ENCODE measurements at places on chromosomes 5 and 9.

DNA sequence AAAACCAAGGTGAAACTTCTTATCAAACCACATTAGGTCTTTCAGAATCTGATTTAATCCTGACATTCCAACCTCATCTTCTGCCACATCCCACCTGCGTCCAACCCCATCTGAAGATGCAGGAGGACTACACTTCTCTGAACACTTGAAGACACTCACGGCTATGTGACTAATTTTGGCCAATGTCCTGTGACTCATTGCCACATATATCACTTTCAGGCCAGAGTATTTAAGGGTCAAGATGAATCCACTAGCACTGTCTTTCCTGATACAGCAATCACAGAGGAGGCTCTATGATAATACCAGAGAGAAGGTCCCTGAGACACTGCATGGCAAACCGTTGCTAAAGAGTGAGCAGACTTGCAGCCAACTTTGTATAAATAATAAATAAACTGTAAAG, 323.4 kb downstream of the NR2F1-AS1 start:
- H3K4me1 ChIP-seq = no peaks in the 10 kb centered on the region
- no peak overlapping the region for H3K27ac ChIP-seq
- no peak for DNase-seq
- H3K4me3 ChIP-seq = no peak overlapping the region
- no peaks in the 10 kb centered on the region for H3K27me3 ChIP-seq

GRCh38 chr5:100186181-100186580, 349.0 kb upstream of the FAM174A start:
- no peaks in the 10 kb centered on the region for H3K4me1 ChIP-seq
- H3K36me3 ChIP-seq = no peaks in the 10 kb centered on the region
- no peak for DNase-seq
- H3K27ac ChIP-seq = no peak overlapping the region

DNA sequence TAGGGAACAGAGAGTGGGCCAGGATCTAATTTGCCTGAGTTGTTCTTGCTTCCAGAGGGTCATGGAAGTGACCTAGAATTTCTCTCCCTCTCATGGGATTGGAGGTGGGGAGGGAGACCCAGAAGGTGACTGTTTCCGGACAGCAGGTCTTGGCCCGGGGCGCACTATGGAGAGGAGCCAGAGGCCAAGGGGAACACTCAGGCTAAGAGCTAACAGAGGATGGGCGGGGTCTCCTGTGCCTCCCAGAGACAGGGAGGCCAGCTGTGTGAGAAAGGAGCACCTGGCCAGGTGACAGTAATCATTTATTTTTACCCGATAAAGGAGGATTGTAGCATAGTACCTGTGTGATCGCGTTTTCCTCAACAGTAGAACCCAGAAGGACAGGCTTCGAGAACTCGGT, 50.9 kb upstream of the ANKH start:
- no peak overlapping the region for H3K27ac ChIP-seq
- H3K36me3 ChIP-seq = no peaks in the 10 kb centered on the region
- no peaks in the 10 kb centered on the region for H3K4me1 ChIP-seq
- DNase-seq = no peak

DNA sequence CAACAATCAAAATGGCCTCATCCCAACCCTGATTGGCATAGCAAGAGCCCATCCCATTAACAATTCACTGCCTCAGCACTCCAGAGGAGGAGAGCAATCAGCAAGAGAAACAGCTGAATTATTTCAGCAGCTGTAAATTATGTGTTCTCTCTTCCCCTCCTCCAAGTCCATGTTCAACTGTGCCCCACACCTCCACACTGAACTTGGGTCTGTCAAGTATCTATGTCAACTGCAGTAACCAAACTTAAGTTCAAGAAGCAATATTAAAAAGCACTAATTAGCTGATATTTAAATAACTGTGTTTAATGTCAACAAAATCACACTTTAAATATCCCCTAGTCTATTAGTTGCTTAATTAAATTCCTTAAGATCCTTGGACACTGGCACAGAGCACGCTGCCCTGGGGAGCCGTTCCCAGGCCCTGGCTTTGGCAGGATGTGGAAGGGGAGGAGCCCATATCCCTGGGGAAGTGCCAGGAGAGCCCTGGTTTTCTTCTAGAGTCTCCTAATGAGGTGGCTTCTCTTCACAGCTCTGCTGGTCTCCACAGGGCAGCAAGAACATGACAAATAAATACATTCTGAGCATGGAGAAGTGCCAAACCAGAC, 50.6 kb downstream of the SIL1 start:
- no peak overlapping the region for H3K4me3 ChIP-seq
- H3K27ac ChIP-seq = peak overlapping the region; percentile 47
- H3K27me3 ChIP-seq = no peaks in the 10 kb centered on the region
- no peaks in the 10 kb centered on the region for H3K36me3 ChIP-seq

DNA sequence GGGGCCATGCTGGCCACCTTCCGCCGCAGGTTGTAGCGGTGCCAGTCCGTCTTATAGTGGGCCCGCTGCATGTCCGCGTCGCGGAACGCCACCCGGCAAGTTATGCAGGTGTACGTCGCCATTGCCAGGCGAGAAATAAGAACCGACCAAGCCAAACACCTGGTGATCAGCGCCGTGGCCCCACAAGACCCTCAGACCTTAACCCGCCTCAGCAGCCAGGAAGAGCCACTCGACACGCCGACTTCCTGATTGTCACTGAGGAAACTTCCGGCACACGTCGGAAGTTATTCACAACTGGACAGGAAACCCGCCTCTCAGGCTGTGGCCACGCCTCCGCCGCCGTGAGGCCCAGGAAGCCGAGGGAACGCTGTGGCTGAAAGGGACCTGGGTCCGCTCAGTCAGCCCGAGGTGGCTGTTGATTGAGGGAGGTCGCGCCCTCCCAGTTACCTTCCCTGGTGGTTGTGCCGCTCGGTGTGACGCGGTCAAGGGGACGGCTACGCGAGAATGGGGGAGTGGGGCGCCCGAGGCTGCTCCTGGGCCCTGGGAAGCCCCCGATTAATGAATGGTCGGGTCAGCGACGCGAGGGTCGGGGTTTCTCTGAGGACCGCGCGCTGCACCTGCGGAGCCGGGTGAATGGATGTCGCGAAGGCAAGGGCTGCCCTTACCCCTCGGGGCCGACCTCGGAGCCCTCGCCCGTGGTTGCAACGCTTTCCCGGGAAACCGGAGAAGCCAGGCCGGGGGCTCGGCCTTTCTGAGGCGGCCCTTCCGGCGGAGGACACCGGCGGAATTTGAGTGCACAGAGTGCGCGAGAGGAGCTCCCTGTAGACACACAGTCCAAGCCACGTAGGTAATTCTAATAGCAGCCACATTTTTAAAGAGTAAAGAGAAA, at the start of gene ZNF622:
TSS of gene ZNF622 (minus strand) at position 257 of the 889 bp plus-strand sequence. CDS start at position 122, 135 bp downstream.
- H3K27me3 ChIP-seq = no peaks in the 10 kb centered on the region
- H3K36me3 ChIP-seq = peaks cover 27% of the 10 kb centered on the region
- peaks cover 59% of the 10 kb centered on the region for H3K4me1 ChIP-seq
- peak; percentile 96 for DNase-seq

DNA sequence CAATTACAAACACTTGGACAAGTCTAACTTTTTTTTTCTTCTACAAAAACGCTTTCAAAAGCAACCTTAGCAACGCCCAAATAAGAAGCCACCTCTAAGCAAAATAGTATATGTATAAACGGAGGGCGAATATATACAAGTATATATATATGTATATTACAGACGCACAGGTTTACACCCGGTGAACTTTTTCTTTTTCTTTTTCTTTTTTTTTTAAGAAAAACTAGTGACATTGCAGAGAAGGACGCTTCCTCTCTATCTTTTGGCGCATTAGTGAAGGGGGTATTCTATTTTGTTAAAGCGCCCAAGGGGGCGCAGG, 200 bp downstream of the NPR3 start:
- H3K27ac ChIP-seq = no peak overlapping the region
- peaks cover 47% of the 10 kb centered on the region for H3K27me3 ChIP-seq
- H3K36me3 ChIP-seq = no peaks in the 10 kb centered on the region
- DNase-seq = no peak
- H3K4me3 ChIP-seq = peak overlapping the region; percentile 65

DNA sequence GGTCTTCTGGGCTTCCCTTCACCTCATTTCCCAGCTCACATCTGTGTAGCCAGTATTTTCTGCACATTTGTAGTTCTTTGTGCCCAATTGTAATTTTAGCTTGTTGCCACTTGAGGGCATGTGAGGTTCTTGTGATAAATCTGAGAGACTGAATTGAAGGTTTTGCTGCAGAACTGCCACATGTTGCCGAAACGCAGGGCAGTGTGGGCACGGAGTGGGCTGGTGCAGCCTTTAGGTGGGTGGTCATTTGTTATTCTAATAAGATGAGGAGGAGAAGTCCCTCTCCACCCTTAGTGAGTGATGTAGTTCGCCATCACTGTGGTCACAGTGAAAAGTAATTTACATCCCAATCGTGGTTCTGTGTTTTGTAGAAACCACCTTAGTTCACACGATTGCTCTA, 21.2 kb downstream of the OTULIN start:
- peaks cover 79% of the 10 kb centered on the region for H3K36me3 ChIP-seq
- H3K27ac ChIP-seq = no peak overlapping the region

DNA sequence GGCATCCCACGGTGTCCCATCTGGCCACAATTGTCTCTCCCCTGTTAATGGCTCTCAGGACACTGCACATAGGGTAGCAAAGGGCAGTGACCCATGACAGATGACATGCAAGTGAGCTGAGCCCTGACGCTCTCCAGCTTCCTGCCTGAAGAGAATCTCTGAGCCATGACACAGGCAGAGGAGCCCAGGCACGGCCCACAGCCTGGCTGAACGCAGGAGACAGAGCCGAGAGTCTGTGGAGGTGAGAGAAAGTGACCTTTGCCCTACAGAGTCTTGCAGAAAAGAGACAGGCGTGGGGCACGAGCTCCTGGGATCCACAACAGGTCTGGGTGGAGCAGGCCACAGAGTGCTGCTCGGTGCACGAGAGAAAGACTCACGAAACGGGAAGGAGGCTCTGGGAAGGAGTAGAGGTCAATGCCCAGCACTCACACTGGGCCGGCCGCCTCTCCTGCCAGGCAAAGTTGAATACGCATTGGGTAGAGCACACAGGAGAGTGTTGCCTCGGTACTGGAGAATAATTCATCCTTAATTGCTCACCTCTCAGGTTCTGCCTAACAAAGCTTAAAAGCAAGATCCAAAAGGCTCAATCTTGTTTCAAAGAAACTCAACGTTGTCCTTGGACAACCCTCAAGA, 90.3 kb downstream of the MRPL36 start:
- H3K27me3 ChIP-seq = peaks cover 42% of the 10 kb centered on the region
- DNase-seq = no peak
- no peak overlapping the region for H3K4me3 ChIP-seq
- H3K4me1 ChIP-seq = no peaks in the 10 kb centered on the region

- no peaks in the 10 kb centered on the region for H3K27me3 ChIP-seq
- H3K4me3 ChIP-seq = no peak overlapping the region
- peaks cover 52% of the 10 kb centered on the region for H3K4me1 ChIP-seq
- peak overlapping the region; percentile 77 for H3K27ac ChIP-seq
- DNase-seq = no peak
Observed at GRCh38 chr5:135356522-135357318, 42.3 kb downstream of the MACROH2A1 start.

DNA sequence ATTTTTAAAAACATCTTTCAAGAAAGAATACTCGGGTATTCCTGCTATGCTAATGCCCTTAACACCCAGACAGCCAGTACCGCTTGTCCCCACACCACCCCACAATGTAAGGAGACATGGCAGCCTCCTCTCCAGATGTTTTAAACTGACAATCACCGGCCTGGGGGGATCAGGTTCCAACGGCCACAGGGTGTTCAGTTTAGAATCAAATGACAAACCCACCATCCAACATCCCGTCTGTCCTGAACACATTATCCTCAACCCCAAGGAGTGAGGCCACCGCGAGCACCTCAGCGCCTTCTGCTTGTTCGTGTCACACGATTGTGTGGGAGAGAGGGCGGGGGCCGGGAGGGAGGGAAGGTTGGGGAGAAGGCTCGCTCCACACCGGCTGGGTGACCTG, 152.8 kb downstream of the PAX5 start:
- no peaks in the 10 kb centered on the region for H3K27me3 ChIP-seq
- H3K27ac ChIP-seq = no peak overlapping the region
- no peak for DNase-seq
- no peaks in the 10 kb centered on the region for H3K4me1 ChIP-seq
- no peaks in the 10 kb centered on the region for H3K36me3 ChIP-seq
- no peak overlapping the region for H3K4me3 ChIP-seq

DNA sequence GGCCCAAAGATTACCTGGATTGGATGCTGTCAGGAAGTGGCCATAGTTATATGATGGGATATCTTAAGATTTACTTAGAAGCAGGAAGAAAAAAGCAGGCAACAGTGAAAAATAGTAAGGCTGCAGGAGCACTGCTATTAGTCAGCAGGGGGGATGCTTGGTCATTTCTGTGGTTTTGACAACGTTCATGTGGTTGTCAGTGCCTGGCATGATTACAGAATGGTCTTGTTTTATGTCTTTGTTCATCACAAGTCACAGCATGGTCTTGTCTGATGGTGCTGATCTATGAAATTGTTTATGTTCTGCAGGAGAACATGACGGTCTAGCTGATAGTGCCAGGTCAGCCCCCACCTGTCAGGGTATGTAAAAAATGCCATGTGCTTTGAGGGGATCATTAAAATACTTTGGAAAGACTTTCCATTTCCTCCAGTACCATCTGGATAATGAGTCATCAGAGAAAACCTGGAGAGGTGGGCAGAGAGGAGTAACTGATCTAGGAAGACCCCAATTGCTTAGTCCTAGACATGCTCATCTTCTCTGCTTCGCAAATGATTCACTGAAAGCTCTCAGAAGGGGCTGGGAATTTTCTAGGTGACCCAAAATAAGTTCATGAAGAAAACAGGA, 48.5 kb downstream of the PLGRKT start:
- no peak overlapping the region for H3K4me3 ChIP-seq
- no peak for DNase-seq
- H3K36me3 ChIP-seq = no peaks in the 10 kb centered on the region
- H3K27me3 ChIP-seq = no peaks in the 10 kb centered on the region

GRCh38 chr9:131197160-131197911, 72.0 kb downstream of the NUP214 start:
- no peaks in the 10 kb centered on the region for H3K27me3 ChIP-seq
- no peak overlapping the region for H3K4me3 ChIP-seq
- no peak for DNase-seq
- H3K27ac ChIP-seq = no peak overlapping the region
- H3K36me3 ChIP-seq = peaks cover 89% of the 10 kb centered on the region

DNA sequence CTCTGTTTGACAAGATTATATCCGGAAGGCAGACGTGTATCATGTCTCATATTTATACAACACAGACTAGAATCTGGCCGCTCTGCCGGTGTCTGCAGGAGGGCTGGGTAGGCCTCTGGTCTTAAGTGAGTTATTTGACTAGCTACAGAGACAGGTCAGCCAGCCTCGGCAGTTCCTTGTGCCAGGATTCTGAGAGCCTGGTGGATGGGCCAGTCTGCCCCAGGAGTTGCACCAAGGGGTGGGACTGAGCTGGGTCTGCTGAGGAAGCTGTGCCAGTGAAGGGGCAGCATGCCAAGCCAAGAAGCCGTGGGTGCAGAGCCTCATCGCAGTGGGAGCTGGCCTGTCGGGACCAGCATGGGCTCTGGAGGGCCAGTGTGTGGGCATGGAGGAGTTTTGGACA, 7.1 kb downstream of the SNX18 start:
- DNase-seq = peak; percentile 91
- H3K27ac ChIP-seq = peak overlapping the region; percentile 47
- H3K4me1 ChIP-seq = peaks cover 94% of the 10 kb centered on the region
- H3K4me3 ChIP-seq = peak overlapping the region; percentile 7
- H3K27me3 ChIP-seq = no peaks in the 10 kb centered on the region
- no peaks in the 10 kb centered on the region for H3K36me3 ChIP-seq

All from esophagus muscularis mucosa (tissue), 4 donors.